ENCODE measurements at places on chromosomes 5 and 9. TPM values are rescaled to one million over a fixed set of nuclear protein-coding genes. Genes with fewer than 3 reads are reported as not detected.

The LECT2 gene
- not detected for total RNA-seq

The TMC1 gene
- not detected for total RNA-seq

DNA sequence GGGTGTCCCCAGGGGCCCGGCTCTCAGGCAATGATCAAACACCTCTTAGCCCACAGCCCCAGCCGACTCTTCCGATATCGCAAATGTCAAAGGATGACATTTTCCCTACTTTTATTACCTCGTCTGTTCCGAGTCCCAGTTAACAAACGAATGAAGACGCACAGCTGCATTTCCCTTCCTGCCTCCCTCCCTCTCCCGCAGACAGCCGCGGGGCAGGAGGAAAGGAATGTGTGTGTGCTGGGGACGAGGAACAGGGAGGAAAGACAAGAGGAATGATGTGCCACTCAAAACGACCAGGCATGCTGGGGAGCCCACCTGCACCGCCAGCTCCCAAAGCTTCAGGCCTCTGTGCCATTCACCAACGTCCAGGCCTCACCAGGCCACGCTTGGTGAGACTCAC, 125.9 kb upstream of the SARDH start:
- peaks cover 7% of the 10 kb centered on the region for H3K36me3 ChIP-seq
- no peak overlapping the region for H3K4me3 ChIP-seq
- no peaks in the 10 kb centered on the region for H3K27me3 ChIP-seq
- peaks cover 22% of the 10 kb centered on the region for H3K4me1 ChIP-seq
- no peak for DNase-seq

DNA sequence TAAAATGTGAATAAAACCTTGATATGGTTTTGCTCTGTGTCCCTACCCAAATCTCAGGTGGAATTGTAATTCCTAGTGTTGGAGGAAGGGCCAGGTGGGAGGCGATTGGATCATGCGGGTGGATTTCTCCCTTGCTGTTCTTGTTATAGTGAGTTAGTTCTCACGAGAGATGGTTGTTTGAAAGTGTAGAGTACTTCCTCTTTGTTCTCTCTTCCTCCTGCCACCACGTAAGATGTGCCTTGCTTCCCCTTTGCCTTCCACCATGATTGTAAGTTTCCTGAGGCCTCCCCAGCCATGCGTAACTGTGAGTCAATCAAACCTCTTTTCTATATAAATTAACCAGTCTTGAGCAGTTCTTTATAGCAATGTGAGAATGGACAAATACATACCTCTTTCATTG, 34.9 kb downstream of the TARS1 start:
- H3K4me1 ChIP-seq, result no peaks in the 10 kb centered on the region
- no peaks in the 10 kb centered on the region for H3K27me3 ChIP-seq
- no peaks in the 10 kb centered on the region for H3K36me3 ChIP-seq
- H3K4me3 ChIP-seq, result no peak overlapping the region
- no peak for DNase-seq

- DNase-seq, result no peak
- H3K27ac ChIP-seq, result no peak overlapping the region
- H3K27me3 ChIP-seq, result no peaks in the 10 kb centered on the region
Observed at GRCh38 chr9:82188817-82189216, 200.2 kb downstream of the SPATA31D1 start.

- H3K27ac ChIP-seq, result no peak overlapping the region
- H3K27me3 ChIP-seq, result no peaks in the 10 kb centered on the region
- no peak for DNase-seq
- peak overlapping the region; percentile 21 for H3K4me3 ChIP-seq
- H3K4me1 ChIP-seq, result no peaks in the 10 kb centered on the region
Observed at GRCh38 chr5:88502179-88503040, 233.8 kb upstream of the TMEM161B start.

DNA sequence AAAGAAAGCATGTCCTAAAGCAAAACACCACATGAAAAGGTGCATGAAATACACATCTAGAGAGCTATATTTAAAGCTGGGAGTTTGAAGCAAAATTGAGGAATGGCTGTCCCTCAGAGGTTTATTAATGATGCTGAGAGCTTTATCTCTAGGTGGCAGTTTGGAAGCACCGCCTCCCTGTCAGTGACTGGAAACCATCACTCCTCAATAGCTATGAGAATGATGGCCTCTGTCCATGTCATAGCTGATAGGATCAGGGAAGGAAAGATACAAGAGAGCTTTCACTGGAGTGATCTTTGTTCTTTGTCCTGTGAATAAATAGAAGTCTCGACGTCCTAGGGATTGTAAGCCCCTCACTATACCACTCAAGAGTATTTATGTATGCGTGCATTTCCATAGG, 110.5 kb downstream of the NUDT12 start:
- no peaks in the 10 kb centered on the region for H3K36me3 ChIP-seq
- DNase-seq, result no peak
- no peak overlapping the region for H3K4me3 ChIP-seq

DNA sequence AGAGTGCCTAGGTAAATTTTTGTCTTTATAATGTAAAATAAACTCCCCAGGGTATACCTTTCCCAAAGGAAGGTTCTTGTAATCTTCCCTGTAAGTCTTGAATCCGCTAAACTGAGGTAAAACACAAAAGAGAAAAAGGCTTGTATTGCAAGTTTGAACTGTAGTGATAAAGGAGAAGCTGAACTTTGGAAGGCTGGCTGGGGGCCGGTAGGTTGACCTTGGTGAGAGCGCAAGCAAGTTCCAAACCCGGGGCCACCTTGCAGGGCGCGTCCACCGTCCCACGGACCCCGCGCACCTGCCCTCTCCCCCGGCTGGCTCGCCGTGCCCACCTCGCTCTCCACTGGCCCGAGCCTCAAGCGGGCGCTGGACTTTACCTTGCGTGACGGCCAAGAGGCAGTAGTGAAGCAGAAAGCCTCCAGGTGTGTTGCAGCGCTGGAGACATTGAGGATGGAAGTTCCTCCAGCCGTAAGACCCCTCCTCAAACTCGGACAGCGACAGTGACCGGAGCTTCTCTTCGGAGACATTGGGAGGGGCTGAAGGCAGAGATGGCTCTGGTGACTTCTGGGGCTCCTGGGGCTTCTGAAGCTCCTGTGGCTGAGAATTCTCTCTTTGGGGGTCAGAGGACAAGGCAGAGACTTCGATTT, 428 bp downstream of the SLCO4C1 start:
- H3K27me3 ChIP-seq, result no peaks in the 10 kb centered on the region
- H3K4me1 ChIP-seq, result peaks cover 14% of the 10 kb centered on the region
- no peak for DNase-seq

Measured in left lung (tissue), 14 donors.